ENCODE measurements at places on chromosomes 1 and 21.

DNA sequence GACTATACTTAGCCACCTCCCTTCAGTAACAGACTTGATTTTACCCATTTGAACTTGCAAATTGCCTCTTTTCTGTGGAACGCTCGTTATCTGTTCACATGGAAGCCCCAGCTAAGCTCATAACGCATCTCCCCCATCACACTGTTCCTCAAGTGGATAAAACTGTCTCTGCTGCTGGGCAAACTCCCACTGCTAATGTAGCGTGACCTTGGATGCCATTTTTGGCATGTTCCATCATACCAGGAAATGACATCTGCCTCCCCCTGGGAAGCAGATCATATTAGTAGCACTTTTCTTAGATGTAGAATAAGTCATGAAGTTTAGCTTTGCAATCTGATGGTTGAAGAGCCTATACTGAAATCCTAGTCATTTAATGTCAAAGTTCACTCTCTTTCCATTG is 528.7 kb upstream of the PLXNA2 start:
- no peak for DNase-seq

DNA sequence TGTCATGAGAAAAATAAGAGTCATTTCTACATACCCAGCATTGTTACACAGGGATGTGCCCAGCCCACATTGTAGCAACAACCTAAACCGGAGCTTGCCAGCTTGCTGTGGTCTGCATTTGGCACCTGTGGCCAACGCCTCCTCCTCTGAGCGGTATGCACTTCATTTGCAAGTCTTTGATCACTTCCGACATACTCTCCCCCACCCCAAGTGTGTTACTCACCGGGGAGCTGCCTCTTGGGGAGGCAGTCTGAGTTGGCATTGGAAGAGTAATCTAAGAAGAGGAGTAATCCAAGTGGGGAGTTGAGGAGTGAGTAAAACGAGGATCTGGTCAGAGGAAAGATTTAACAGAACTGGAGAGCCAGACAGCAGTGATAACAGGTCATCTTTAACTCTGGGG is 3.8 kb downstream of the BCL9 start:
- DNase-seq, result peak; percentile 36

DNA sequence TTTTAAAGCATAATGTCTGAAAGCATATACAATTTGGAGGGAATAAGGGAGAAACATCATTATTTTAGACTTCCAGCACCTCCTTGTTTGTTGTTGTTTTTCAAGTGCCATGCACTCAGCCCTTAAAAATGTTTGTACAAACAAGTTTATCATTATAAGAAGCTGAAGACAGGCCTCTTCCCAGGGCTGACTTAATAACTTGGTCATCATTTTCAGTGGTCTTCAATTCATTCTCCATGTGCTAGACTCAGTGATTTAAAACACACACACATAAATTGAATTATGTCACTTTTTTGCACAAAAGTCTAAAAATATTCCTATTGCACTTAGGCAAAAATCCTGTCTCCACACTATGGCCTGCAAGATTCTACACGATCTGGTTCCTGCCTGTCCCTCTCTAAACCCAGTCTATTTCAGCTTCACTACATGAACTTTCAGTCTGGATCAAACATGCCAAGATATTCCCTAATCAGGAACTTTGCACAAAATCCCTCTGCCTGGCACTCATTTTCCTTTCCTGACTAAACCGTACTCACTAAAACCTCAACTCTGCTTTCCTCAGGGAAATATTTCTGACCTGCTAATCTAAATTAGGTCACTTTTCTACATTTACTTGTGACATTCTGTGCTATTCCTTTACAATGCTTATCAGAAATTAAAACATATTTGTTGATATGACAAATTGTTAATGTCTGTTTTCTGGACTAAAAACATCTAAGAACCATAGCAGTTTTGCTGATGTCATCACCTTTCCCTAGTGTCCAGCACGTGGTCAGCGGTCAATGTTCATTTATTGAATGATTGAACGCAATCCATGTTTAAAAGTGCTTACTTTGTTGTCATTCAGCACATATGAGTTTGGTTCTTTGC is 14.8 kb upstream of the GBP5 start:
- no peak for DNase-seq

DNA sequence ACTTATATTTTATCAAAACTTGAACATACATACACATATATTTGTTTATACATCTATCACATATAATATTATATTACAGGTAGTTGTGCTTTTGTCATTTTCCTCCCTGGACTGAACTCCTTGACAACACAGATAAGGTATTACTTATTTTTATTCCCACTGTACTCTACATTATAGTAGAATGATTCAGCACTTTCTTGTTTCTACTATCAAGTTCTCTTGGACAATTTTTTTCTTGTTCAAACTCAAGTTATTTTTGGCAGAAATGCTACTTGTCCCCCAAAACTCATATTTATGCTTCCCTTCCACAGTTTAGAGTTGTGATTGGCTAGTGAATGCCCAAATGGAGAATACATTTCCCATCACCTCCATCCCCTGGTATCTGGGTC is 10.8 kb upstream of the PTPRC start:
- no peak for DNase-seq

- no peak for DNase-seq
These were observed 7.5 kb upstream of the LAMC2 start for GRCh38 chr1:183178545-183178944.

DNA sequence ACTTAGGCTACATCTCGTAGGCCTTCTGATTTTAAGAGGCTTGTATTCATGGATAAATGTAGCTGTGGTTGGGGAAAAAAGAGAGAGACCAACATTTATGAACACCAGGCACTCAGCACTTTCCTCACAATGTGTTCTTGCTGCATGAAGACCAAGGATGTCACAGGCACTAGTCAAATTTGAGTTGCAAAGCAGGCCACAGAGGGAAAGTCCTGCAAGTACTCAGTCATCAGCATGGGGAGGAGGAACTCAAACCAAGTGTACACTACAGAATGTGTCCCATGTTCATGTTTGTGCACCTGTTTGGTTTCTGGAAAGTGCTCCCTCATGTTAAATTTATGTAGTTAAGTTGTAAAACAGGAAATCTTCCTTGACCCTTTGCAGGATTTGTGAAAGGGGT is 8.7 kb upstream of the MAP3K7CL start:
- no peak for DNase-seq

DNA sequence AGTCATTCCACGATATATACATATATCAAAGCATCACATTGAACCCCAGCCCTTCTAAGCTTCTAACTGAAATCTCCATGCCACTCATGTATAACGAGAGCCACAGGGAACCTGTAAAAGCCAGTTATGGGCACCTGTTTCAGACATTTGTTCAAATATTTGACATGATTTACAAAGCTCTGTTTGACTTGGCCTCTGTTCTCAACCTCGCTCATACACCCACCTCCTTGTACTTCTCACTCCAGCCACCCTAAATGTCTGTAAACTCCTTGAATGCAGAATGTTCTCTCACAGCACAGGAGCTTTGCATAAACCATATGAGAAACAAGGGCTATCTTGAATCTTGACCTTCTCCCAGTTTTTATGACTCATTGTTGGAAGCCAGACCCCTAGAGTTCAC is 36.9 kb upstream of the CD2 start:
- DNase-seq, result no peak

- DNase-seq, result no peak
These were observed 1.2 kb downstream of the CCNL2 start for GRCh38 chr1:1397839-1398523.

DNA sequence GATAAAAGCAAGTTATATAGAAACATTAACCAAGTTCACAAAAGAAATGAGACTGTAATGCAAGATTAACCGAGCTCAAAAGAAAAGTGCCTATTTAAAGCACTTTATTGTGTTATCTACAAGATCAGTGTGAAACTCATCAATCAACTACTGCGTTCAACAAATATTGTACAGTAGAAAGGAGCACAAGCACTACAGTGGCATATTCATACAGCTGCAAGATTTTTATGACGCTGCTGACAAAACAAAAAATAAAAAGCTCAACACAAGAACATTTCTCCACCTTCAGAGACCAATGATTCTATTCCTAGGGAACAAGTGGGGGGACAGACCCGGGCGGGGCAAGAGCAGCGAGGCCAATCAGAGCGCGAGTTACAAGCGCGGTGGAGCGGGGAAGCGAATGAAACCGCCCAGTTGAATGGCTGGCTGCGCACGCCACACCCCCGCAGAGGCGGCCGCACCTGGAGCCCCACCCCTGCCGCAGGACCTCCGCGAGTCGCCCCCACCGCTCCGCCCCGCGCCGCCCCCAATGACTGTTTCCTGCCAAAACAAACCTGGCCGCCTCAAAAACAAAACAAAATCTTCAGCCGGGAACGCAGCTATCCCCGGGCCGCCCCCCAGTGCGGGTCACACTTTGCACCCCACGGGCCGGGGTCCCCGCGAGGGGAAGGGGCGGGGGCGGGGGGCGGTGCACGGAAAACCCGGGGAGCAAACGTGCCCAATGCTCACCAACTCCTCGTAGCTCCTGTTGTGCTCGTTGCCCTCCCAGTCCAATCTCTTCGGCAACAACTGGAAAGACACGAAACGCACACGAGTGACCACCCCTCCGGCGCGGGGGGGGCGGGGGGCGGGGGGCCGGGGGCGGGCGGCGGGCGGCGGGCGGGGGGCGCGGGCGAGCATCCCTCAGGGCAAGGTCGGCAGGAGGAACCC is 1.1 kb downstream of the BRWD1 start:
- DNase-seq, result peak; percentile 96

DNA sequence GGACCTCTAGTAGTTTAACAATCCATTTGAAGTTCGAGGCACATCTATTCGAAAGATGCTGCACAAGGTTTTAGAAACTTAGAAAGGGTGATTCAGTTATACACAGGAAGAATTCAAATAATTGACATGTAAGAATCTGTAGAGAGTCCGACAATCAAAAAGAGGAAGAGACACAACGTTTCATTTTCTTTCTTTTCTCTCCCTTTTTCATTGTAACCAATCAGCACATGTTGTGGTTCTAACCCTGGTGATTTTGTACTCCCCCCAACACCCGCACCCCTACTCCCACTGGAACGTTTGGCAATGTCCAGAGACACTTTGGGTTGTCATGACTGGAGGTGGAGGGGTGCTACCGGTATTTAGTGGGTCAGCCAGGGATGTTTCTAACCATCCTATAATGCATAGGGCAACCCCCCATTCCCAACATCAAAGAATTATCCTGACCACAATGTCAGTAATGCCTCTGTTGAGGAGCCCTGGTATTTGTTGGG is 4.9 kb downstream of the TGFB2 start:
- DNase-seq, result no peak

- no peak for DNase-seq
These were observed 540.8 kb upstream of the ADAMTS5 start for GRCh38 chr21:27507695-27508094.

DNA sequence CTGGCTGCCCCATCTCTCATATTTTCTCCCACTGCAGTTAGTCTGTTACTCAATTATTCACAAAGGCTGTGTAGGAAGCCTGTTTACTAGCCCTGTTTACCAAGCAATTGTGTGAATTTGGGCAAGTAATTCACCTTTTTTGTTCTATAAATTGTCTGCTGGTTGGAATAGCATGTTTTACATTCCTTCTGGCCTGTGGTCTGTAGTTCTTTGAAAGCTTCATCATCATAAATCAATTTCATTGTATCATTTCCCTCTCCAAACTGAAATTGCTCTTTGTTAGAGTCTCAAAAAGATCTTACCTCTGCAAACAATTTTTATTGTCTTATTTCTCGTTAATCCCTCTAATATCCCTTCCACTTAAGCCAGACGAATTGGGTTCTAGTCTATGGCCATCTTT is 1059.5 kb upstream of the ADGRL4 start:
- no peak for DNase-seq

DNA sequence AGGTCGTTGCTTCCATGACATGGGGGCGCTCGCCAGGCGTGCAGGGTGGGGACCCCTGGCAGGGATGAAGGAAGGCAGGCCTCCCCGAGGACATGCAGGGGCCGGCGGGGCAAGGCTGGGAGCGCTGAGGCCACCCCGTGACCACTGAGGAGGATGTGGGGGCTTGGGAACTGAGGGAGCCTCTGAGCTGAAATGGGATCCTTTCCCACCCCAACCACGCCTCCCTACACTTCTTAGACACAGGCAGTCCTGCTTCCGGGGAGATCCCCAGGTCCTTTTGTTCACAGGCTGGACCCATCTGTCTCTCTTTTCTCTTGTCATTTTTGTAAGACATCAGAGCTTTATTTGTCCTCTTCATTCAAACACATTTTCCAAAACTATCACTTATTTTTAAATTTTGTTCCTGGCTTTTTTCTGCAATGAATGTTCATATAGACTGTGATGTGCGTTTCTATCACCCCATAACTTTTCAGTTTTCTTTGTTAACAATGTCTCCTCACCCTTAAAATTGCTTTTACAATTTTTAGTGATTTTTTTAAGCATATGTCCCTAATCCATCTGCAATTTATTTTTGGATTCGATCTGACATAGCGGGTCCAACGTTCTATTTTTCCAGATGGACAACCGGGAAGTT is 156.7 kb upstream of the BACE2 start:
- DNase-seq, result no peak

GRCh38 chr1:58607391-58607790 is 30.3 kb upstream of the TACSTD2 start:
- DNase-seq, result no peak

DNA sequence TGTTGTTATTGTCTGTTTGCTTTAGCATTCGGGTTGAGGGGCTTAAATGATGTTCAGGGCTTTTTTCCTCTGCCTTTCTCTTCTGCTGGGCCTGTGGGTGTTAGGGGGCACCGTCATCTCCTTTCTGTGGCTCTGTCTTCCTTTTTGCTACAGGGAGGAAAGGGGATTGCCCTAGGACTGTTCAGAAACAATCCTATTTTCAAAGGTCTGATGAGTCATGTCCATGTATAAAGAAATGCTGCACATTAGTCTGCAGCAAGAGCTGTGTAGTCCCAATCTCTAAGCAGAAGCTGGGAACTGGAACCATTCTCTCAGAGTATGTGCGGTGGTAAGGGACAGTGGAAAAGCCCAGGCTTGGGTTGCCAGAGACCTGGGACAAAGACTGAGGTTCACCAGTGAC is 462.3 kb downstream of the OMA1 start:
- DNase-seq, result no peak

GRCh38 chr1:40299366-40300248 is 17.5 kb downstream of the COL9A2 start:
- DNase-seq, result no peak

DNA sequence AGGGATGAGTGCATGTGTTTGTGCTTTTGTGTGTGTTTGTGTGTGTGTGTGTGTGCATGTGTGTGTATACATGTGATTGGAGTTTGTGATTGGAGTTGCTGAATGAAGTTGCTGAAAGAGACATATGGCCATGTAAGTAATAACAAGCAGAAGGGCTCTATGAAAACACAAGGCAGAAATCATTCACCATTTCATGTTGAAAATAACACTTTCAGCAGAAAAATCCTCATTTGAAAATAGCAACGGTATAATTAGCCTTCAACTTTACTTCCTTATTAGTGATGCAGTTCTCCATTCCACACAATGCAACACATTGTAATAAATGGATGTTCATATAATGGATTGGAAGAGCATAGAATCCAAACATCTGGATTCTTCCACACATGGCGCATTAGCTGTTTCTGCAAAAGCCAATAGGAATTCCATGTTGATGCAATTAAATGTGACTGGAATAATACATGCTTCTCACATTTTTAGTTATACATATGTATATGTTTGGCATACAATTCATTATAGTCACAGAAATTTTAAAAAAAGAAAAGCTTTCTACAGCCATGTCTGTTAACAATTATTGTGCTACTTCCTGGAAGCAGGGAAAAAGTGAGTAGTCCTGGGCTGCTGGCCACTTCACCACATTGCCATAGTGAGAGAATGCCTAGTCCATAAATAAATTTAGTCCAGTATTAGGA is 538.0 kb downstream of the LTN1 start:
- no peak for DNase-seq

GRCh38 chr1:89637496-89637895 is 4.6 kb downstream of the LRRC8C start:
- no peak for DNase-seq
